ENCODE measurements at places on chromosomes 1 and 21.

DNA sequence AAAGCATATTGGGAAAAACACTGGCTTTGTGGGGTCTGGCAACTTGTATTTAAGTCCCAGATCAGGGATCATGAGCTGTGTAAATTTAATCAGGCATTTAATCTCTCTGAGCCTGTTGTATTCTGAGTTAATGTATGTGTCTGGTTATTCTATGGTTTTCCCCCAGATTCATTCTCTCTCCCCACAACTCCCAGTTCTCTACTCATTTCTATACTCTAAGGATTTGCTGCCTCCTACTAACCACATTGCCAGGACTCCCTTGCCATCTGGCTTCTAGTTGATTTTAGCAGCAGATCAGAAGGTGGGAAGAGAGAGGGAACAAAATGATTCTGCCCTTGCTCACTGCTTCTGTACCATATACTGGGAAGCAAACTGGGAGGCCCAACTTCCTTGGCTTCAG lies 31.4 kb upstream of the S1PR1 start:
- no peak for DNase-seq

DNA sequence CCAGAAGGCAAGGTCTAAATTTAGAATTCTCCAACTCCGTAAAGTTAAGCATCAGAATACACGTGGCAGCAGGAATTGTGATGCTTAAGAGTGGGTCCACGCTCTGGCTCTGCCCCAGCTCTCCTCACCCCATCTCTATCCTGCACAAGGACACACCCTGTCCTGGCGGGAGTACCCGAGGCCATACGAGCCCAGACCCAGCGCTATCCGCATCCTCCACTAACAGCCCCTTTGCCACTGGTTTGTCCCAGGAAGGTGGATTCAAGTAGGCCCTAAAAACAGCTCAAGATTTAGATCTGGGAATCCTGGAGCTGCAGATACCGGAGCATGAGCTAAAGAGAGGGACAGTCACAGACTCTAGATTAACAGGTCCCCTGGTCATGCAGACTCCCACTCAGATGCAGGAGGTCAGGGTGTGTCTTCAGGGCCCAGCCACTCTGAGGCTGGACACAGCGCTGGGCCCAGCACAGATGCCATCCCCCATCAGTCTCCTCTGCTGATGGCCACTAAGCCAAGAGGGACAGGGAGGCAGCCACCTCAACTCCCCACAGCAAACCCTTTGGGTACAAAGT lies 393.3 kb downstream of the NPHP4 start:
- DNase-seq: no peak

- DNase-seq: no peak
Measured at GRCh38 chr1:188668083-188668482, 1809.6 kb downstream of the BRINP3 start.

DNA sequence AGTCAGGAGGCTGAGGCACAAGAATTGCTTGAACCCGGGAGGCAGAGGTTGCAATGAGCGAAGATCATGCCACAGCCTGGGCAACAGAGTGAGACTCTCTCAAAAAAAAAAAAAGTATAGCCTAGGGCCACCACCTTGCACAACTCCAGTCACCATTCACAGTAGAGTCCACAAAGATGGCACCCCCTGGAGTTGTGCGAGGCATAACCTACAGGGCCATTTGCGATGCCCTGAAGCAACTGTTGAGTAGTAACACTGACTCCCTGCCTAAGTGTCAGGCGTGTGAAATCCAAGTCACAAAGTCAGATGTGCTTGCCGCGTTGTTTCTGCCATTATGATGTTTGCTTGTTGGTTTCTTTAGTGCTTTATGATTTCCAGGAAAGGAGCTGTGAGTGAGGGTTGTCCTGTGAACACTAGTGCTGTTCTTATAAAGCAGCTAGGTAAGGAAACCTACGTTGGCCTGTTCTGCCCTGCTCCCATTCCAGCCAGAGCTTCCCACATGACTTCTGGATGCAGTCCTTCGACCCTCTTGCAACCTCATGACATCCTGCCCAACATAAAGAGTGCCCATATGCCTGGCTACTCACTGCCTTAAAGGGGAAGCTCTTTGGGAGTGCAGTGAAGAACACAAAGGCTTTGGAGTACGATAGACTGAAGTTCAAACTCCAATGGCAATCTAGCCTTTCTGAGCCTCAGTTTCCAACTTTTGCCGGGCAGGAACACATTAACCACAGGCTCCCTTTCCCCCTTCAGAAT lies 29.8 kb downstream of the FHAD1 start:
- DNase-seq: no peak

- DNase-seq: no peak
Measured at GRCh38 chr1:4745560-4745959, 91.2 kb downstream of the AJAP1 start.

DNA sequence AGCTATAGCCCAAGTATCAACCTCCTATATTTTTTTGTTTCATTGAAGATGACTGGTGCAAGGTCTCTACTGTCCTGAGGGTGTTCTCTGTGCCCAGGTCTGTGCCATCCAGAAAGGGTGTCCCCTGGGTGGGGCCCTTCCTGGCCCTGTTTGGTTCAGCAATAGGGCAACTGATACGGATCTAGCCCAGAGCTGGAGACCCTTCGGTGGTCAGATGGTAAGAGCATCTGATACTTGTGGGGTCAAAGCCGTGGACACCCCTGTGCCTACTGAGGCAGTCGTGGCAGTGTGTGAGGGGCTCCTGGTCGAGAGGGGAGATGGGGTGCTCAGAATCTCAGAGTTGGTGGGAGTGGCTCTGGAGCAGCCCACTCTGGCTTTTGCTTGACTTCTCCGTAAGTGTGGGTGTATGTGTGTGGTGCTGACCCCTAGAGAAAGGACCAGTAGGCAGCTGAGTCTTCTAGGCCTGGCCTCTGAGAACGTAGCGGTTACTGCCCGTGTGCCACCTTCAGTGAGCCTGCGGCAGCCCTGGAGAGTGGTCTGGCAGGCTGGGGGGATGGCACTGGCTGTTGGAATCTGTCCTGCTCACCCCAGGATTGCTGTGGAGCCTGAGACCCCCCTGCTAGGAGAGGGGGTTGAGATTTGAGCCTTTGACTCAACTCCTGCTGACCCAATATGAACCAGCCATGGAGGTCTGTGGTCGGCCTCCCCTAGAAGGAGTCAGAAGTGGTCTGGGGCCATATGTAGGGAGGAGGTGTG lies 2.7 kb downstream of the AMPD2 start:
- no peak for DNase-seq
